Esophagus muscularis mucosa (tissue), 4 donors: ENCODE measurements at places on chromosomes 16 and 17. TPM values are rescaled to one million over a fixed set of nuclear protein-coding genes. Genes with fewer than 3 reads are reported as not detected.
A peak's percentile ranks its signal among the peaks of the same experiment; 100 is the strongest.

DNA sequence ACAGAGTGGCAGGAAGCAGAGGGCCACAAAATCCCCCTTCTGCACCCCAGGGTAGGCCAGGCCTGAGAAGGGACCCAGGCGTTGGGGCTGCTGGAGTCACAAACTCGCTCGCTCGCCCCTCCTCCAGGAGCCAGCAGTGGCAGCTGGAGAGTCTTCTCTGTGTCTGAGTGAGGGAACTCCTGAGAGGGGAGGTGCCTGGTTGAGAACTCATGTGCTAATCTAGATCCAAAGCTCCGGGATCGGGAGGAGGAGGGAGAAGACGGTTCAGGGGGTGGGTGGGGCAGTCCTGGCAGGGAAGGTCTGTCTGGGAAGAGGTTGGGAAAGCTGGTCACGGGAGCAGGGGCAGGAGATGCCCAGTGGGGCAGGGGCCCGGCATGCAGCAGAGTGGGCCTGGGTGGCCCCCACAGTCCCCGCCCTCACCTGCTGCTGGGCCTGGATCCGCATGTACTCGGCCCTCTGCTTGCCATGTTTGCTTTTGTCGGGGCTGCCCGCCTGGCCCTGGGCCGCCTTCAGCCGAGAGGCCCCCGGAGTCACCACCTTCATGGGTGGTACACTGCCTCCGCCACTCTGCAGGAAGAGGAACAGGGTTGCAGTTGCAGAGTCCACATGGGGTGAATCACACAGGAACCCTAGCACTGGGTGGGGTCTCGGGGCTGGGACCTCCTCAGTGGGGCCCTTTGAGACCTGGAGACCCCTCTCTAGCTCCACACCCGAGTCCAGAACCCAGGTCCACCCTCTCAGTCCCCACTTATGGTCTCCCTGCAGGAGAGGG, 62.2 kb downstream of the SRCIN1 start:
- no peak overlapping the region for H3K4me3 ChIP-seq
- no peaks in the 10 kb centered on the region for H3K36me3 ChIP-seq
- no peak overlapping the region for H3K27ac ChIP-seq
- no peaks in the 10 kb centered on the region for H3K4me1 ChIP-seq

DNA sequence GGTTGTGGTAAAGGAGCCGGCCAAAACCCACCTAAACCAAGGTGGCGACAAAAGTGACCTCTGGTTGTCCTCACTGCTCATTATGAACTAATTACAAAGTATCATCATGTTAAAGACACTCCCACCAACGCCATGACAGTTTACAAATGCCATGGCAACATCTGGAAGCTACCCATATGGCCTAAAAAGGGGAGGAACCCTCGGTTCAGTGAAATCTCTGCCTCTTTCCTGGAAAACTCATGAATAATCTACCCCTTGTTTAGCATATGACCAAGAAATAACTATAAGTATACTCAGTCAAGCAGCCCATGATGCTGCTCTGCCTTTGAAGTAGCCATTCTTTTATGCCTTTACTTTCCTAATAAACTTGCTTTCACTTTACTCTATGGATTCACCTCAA, 72.2 kb downstream of the CYLD start:
- H3K36me3 ChIP-seq, result no peaks in the 10 kb centered on the region
- no peaks in the 10 kb centered on the region for H3K27me3 ChIP-seq
- no peak overlapping the region for H3K27ac ChIP-seq

DNA sequence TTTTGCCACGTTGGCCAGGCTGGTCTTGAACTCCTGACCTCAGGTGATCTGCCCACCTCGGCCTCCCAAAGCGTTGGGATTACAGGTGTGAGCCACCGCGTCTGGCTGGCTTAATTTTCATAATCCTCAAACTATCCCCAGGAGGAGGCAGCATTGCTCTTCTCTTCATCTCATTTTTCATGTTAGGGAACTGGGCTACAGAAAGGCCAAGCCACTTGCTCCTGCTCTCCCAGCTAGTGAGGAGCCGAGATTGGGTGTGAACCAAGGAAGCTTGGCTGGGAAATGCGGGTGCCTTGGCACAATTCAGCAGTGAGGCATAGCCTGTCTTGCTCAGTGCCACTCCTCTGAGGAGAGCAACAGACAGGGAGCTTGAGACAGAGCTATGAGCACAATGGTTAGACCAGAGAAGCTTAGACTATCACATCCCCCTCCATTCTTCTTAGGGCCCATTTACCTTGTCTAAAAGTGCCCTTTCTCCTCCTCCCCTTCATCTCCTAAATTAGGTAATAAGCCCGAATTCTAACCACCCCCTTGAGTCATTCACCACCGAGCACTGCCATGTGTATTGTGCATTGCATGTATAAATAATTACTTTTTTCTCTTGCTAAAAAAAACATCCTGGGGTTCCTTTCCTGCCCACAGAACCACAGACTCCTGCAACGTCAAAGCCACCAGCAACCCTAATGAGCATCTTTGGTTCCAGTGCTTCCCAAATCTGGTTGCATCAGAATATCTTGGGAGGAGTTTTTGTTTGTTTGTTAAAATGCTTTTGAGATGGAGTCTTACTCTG, 20.0 kb upstream of the KIF19 start:
- H3K36me3 ChIP-seq, result no peaks in the 10 kb centered on the region
- peaks cover 28% of the 10 kb centered on the region for H3K27me3 ChIP-seq
- no peak overlapping the region for H3K4me3 ChIP-seq
- H3K27ac ChIP-seq, result no peak overlapping the region
- DNase-seq, result no peak

DNA sequence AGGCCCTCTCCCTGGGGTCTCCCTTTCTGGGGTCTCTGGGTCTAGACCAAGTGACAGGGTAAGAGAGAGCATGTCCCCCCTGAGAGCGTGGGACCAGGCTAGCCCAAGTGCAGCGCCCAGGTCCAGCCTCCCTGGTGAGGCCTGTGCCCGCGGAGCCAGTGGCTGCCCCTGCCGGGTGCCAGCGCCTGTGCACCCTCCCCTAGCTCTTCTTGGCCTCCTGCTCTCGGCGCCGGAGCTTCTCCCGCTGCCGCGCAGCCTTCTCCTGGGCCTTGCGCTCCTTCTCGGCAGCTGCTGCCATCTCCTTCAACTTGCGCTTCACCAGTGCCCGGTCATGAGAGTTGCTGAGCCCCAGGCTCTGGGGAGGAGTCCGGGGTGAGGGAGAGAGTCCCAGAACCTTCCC, 17.3 kb downstream of the SAMD14 start:
- H3K27me3 ChIP-seq, result no peaks in the 10 kb centered on the region
- H3K27ac ChIP-seq, result peak overlapping the region; percentile 87
- DNase-seq, result no peak
- H3K36me3 ChIP-seq, result peaks cover 32% of the 10 kb centered on the region

CBFA2T3 gene
- total RNA-seq, result 3.7 TPM

CA7 gene
- total RNA-seq, result not detected

EPX gene
- not detected for total RNA-seq
